Upper lobe of left lung (tissue), 6 donors: ENCODE measurements at places on chromosomes 7 and 10. TPM values are rescaled to one million over a fixed set of nuclear protein-coding genes. Genes with fewer than 3 reads are reported as not detected.
A peak's percentile ranks its signal among the peaks of the same experiment; 100 is the strongest.

GRCh38 chr10:13496931-13497330 is 31.9 kb downstream of the BEND7 start:
- no peaks in the 10 kb centered on the region for H3K36me3 ChIP-seq
- no peak overlapping the region for H3K27ac ChIP-seq
- H3K4me1 ChIP-seq: no peaks in the 10 kb centered on the region
- H3K4me3 ChIP-seq: no peak overlapping the region
- H3K27me3 ChIP-seq: no peaks in the 10 kb centered on the region

GRCh38 chr10:6050801-6051445 is 11.2 kb downstream of the IL2RA start:
- no peaks in the 10 kb centered on the region for H3K27me3 ChIP-seq
- peak; percentile 58 for DNase-seq
- H3K27ac ChIP-seq: peak overlapping the region; percentile 73
- peak overlapping the region; percentile 46 for H3K4me3 ChIP-seq
- H3K4me1 ChIP-seq: peaks cover 48% of the 10 kb centered on the region
- no peaks in the 10 kb centered on the region for H3K36me3 ChIP-seq

DNA sequence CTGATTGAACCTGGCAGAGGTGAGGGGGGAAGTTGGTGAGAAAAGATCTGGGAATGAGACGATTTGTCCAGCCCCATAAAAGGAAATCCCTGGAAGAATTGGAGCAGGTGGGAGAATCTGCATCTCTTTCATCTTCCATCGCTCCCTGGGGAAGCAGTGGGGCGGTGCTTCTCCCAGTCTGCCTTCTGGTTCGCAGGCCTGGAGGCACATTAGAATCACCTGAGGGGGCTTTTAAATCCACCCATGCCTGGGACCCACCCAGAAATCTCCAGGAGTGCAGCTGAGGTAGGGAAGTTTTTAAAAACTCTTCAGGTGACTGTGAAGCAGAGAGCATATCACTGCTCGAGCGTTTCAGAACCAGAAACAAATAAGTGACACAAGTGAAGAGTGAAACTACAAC is 26.7 kb upstream of the SYPL1 start:
- DNase-seq: no peak
- no peaks in the 10 kb centered on the region for H3K27me3 ChIP-seq
- no peak overlapping the region for H3K4me3 ChIP-seq
- no peaks in the 10 kb centered on the region for H3K36me3 ChIP-seq
- peaks cover 5% of the 10 kb centered on the region for H3K4me1 ChIP-seq

DNA sequence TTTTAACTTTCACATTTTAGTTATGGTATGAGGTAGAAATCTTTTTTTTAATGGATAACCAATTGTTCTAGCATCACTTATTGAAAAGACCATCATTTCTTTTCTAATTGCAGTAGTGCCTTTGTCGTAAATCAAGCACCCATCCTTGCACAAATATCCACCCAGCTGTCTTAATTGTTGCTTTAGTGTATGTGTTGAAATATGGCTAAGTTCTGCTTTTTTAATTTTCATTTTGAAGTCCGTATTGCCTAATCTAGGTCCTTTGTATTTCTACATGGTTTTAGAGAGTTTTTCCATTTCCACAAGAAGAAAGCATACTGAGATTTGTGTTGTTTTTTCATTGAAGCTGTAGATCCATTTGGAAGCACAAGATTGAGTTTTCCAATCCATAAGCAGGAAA is 259.6 kb upstream of the SEMA3E start:
- H3K36me3 ChIP-seq: no peaks in the 10 kb centered on the region
- no peak for DNase-seq
- H3K27ac ChIP-seq: no peak overlapping the region

GRCh38 chr10:29691564-29692072 is 56.8 kb upstream of the SVIL start:
- H3K36me3 ChIP-seq: no peaks in the 10 kb centered on the region
- H3K27ac ChIP-seq: peak overlapping the region; percentile 49
- H3K4me1 ChIP-seq: peaks cover 23% of the 10 kb centered on the region

DNA sequence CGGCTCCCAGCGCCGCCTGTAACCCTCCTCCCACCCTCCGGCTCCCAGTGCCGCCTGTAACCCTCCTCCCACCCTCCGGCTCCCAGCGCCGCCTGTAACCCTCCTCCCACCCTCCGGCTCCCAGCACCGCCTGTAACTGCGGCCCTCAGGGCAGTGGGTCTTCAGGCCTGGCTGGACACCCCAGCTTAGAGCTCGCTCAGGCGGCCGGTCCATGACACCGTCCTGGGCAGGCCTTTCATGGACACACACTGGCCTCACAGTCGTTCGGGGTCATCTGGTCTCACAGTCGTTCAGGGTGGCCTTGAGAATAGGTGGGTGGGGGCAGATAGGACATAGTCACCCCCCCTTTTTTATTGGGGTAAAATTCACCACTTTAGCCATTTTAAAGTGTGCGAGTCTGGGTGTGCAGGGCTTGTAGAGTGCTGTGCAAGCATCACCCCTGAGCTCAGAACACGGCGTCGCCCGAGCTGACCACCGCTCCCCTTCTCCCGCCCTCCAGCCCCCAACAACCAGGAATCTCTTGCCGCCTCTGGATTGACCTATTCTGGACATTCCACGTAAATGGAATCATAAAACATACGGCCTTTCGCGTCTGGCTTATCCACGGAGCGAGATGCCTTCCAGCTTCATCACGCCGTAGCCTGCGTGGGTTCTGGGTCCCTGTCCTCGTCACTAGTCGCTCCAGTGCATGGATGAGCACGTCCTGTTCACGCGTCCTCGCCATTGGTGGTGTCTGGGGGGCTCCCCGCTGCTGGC is 41.1 kb upstream of the CFAP46 start:
- no peak overlapping the region for H3K27ac ChIP-seq
- no peak for DNase-seq
- no peaks in the 10 kb centered on the region for H3K4me1 ChIP-seq
- no peaks in the 10 kb centered on the region for H3K27me3 ChIP-seq
- no peaks in the 10 kb centered on the region for H3K36me3 ChIP-seq

DNA sequence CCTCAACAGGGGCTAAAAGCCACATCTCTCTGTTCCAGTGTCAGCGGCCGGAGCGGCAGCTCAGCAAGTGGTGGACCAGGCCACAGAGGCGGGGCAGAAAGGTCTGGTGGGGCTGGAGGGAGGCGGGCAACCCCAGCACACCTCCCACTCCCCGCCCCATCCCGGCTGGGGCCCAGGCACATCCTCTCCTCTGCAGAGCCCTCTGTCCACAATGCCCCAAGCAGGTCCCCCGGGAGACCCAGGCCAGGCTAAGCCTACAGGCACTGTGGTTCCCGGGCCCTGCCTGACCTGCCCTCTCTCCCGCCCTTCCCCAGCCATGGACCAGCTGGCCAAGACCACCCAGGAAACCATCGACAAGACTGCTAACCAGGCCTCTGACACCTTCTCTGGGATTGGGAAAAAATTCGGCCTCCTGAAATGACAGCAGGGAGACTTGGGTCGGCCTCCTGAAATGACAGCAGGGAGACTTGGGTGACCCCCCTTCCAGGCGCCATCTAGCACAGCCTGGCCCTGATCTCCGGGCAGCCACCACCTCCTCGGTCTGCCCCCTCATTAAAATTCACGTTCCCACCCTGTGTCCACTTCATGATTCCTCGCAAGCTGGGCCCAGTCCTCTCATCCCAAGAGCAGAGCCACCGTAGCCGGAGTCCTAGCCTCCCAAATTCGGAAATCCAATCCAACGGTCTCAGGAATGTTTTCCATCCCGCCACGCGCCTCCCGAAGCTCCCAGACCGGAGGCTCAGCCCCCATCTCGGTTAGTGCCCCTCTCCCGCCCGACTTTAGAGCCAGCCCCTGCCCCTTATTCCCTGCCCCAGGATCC is 2.1 kb downstream of the ADIRF start:
- H3K27ac ChIP-seq: peak overlapping the region; percentile 98
- H3K36me3 ChIP-seq: no peaks in the 10 kb centered on the region
- peaks cover 51% of the 10 kb centered on the region for H3K4me1 ChIP-seq
- H3K4me3 ChIP-seq: peak overlapping the region; percentile 40
- peak; percentile 87 for DNase-seq

DNA sequence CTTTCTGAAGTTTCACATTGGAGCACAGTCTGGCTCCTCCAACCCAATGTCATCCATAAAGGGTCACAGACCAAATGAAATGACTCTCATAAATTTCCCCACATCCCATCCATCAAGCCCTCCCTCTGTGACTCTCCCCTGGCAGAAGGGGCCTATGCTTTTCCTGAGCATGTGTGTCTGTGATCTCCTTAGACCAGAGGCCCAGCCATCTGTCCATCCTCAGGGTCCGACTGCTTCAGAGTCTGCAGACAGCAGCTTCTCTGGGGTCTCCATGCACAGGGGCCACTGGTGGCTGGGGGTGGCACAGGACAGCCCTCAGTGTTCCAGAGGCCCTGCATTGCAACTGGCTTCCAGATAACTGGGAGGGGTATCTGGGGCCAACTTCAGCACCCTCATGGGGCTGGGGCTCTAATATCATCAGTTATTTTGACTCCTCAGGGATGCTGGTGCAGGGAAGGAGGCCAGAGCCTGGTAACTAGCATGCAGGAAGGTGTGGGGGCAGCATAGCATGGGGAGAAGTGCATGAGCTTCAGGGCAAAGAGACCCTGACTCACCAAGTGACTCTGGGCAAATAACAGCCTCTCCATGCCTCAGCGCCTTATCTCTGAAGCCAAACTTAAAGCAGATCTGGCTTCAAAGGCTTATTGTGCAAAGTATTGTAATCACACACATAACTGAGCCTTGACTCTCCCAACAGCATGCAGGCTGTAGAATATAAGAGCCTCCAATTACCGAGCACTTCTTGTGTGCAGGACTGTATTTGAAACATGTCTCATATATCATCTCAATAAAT is 266.9 kb downstream of the GRID1 start:
- no peaks in the 10 kb centered on the region for H3K27me3 ChIP-seq
- no peak overlapping the region for H3K4me3 ChIP-seq
- no peak overlapping the region for H3K27ac ChIP-seq
- DNase-seq: no peak
- H3K36me3 ChIP-seq: no peaks in the 10 kb centered on the region
- no peaks in the 10 kb centered on the region for H3K4me1 ChIP-seq

The WDFY4 gene
- 16.4 TPM for total RNA-seq

The ZSCAN21 gene
- total RNA-seq: 11.2 TPM
